ENCODE measurements at places on chromosomes 16 and 17.
A peak's percentile ranks its signal among the peaks of the same experiment; 100 is the strongest.

DNA sequence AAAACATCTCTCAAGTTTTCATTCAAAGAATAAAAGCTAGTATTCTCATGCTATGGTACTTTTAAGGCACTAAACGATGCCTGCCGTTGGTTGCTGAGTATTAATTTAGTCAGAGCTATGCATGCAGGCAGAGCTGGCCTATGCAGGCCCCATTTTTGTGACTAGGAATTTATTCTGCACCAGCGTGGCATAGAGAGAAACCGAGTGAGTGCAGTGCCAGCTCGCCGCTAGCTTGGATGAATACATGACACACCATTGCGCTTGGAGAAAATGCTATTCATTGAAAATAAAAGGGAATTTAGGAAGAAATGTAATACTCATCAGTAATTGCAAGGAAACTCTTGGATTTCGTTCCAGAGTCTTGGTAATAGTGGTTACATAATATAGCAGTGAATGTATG lies 231.6 kb upstream of the RBFOX1 start:
- no peak for DNase-seq

DNA sequence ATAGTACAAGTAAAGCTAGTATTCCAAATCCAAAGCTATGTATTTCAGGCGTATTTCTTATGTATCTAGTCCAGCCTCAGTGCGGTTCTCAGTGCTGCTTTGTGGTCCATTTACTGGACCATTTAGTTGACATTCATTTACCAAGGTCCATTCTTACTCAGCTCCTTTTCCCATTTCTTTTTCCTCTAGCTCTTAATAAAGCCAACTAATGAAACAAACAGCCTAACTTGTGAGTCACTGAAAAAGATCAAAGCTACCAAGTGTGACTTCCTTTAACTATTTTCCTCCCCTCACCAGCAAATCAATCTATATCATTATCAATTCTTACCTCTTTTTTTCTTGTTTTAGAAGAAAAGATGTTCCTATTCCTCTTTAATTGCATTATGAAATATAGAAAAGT lies 64.0 kb downstream of the CYB561 start:
- DNase-seq, result no peak

DNA sequence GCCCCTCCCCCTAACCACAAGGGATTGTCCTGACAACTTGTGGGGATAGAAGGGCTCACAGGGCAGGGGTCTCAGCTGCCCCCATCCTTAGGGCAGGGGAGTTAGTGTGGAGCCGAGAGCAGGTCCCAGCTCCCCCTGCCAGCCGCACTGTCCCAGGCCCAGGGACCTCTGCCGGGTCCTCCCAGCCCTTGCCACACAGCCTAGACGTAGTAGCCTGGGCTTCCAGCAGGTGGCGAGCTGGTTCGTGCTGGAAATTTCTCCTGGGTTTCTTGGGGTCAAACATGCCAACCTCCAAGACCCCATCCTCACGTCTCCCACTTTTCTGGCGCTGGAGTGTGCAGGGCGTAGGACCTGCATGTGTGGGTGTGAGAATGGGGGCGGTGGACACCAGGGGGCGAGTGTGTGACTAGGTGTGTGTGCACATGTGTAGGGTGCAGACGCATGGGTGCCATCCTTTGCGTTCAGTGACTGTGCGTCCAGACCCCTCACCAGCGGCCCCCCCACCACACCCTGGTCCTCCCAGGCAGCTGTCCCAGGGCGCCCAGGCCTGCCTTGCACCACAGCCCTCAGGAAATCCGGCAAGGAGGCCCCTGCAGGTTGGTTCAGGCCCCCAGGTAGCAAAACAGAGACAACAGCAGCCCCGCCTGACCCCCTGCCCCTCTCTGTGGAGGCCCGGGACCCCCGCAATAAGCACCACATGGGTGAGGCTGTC lies 29.5 kb downstream of the SBK1 start:
- peak; percentile 21 for DNase-seq

GRCh38 chr16:20380782-20381181 lies 23.8 kb downstream of the PDILT start:
- no peak for DNase-seq

DNA sequence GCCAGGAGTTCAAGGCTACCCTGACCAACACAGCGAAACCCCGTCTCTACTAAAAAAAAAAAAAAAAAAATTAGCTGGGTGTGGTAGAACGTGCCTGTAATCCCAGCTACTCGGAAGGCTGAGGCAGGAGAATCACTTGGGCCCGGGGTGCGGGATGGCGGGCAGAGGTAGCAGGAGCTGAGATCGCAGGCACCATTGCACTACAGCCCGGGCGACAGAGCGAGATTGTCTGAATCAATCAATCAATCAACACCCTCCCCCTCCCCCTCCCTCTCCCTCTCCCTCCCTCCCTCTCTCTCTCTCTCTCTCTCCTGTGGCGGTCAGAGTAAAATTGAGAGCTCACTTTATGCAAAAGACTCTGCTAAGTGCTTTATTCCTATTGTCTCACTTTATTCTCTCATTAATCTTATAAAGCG lies 1.2 kb downstream of the HSDL1 start:
- DNase-seq, result no peak

- no peak for DNase-seq
These were observed 9.1 kb downstream of the USP31 start for GRCh38 chr16:23140107-23140506.

DNA sequence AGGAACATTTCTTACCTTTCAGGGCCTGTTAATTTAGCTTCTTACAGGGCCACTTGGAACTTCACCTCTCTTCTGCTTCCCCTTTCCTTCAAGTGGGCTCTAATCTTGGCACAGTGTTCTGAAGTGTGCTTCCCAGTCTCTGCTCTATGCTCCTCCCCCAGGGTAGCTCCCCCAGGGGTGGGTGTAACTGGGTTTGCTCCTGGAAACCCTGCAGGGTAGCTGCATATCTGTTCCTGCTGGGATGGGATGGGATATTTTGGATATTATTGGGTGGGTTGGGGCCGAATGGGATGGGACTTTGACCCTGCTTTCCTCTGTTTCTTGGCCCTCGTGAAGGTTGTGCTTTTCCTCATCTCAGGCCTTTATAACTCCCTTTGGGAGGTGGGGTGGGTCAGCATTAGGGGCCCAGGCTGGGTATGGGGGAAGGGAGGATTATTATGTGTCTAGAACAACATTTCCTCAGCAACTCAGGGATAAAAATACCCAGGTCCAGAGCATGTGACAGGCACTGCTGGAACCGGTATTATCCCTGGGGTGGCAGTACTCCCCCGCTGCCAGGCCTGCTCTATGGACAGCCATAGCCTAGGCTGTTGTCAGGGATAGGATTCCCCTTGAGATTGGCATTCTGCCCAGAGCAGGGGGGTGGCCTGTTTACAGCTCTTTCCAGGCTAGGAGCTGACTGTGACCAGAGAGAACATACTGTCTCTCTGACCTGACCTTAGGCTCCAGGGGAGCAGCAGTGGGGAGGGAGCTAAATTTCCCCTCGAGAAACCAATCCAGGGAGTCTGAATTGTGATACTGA lies 5.0 kb downstream of the NFE2L1 start:
- no peak for DNase-seq

GRCh38 chr16:63945806-63946205 lies 1176.1 kb downstream of the CDH11 start:
- DNase-seq, result no peak

DNA sequence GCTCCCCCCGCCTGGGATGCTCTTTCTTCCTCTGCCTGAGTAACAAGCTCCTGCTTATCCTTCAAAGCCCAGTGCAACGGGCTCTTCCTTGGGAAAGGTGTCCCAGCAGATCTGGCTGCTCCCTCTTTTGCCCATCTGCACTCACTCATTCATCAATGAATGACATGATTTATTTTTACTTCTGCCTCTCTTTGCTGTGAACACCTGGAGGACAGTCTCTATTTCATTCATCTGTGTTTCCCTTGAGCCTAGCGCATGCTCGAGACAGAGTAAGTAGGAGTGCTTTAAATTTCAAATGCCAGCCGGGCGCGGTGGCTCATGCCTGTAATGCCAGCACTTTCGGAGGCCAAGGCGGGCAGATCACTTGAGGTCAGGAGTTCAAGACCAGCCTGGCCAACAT lies 22.0 kb upstream of the GINS2 start:
- DNase-seq, result no peak

DNA sequence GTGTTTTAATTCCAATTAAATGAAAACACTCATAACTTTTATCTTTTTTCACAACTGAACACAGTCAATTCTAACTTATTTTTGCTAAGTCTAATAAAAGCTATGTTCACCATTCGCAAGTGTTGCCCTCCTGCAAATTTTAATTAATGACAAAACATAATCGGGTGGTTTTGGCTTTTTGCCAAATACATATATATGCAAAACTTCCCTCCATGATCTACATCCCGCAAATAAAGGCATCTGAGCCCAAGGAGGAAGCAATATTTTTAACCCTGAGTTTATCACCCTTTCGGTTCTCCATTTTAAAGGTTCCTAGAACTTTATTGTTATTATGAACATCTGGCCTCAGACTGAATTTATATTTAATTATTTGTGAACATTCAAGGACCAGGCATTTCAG lies 507.9 kb downstream of the CDH13 start:
- DNase-seq, result no peak

DNA sequence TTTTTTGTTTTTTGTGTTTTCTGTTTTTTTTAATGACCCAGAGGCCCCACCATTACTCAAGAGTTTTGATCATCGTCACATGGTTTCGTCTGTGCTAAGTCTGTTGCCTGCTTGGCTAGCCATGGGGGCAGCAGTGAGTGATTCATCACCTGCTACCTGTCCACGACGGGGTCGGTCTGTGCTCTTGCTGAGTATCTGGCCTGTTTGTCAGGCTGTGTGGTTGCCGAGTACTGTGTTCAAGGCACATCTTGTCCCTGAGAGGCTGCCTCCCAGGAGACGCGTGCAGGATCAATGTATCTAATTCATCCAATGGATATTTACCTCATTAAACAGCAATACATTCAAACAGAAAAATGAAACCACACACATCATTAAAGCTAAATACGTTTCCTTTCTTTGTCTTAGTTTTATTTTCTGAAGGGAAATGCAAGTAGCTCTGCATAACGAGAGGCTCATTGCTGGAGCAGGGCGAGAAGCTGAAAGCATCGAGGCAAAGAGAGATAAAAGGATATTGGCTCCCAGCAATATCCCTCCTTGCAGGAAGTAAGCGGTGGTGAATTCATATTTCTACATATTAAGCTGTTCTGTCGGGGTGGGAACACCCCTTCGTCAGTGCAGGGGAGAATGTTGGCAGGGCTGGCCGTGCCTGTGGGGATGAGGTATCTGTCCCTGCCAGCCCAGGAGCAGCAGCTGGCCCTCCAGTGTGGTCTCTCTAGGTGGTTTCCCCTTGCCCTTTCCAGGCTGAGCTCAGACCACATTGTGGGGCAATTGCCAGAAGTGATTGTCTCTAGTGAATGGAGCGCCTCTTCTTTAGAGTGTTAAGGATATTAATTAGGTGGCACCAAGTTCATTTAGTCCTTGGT lies 166.2 kb upstream of the ASIC2 start:
- no peak for DNase-seq

GRCh38 chr17:41666237-41666641 lies 22.4 kb upstream of the EIF1 start:
- peak; percentile 52 for DNase-seq

GRCh38 chr16:31260136-31260931 lies 559 bp downstream of the ITGAM start:
- DNase-seq, result no peak

DNA sequence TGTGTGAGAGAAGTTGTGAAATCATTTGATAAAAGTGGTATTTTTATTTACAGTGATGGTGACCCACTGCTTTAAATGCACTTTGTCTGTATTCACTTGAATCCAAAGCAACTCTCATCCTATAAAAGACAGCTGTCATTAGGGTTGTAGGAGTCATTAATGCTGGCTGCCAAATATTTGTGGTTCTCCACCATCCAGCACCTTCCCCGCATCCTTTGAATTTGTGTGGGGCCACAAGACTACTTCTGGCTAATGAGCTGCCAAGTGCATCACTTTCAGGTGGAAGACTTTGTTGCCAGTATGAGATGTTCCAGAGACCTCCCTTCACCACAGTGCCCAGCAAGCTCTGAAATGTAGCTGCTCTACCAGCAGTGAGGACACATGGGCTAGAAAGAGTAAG lies 43.4 kb downstream of the CMTM3 start:
- DNase-seq, result no peak

- DNase-seq, result no peak
These were observed 16.0 kb downstream of the ITGAX start for GRCh38 chr16:31371008-31371407.

DNA sequence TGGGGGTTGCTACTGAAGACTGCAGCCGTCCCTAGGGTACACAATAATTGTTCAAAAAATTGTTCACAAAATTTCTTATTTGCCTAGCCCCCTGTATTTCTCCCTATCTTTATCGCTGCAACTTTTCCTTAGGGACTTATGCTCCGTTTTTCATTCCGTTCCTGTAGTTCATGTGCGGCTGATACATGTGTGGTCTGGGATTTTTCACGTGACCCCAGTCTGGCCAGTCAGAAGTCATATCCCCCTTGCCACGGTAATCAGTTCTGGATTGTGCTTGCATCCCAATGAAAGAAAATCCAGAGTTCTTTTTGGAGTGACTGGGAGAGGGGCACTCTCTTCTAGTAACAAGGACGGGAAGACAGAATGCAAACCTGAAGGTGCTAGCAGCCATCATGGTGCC lies 610.7 kb upstream of the C16orf82 start:
- DNase-seq, result no peak

DNA sequence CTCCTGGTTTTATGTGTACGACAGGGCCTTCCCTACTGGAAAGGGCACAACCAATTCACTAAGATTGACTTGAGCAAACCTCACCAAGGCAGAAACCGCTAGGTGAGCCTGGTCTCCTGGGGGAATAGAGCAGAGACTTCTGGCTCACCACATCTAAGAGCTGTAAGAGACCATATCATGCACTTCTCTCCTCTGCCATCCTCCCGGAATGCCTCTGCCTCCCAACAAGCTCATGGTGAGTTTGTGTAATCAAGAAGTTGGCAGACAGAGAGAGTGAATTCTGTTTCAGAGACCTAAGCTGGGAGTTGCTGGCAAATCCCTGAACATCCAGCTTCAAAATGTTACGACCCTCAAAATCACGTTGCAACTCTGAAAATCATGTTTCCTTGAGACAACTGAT lies 154.8 kb downstream of the SLC39A11 start:
- no peak for DNase-seq

DNA sequence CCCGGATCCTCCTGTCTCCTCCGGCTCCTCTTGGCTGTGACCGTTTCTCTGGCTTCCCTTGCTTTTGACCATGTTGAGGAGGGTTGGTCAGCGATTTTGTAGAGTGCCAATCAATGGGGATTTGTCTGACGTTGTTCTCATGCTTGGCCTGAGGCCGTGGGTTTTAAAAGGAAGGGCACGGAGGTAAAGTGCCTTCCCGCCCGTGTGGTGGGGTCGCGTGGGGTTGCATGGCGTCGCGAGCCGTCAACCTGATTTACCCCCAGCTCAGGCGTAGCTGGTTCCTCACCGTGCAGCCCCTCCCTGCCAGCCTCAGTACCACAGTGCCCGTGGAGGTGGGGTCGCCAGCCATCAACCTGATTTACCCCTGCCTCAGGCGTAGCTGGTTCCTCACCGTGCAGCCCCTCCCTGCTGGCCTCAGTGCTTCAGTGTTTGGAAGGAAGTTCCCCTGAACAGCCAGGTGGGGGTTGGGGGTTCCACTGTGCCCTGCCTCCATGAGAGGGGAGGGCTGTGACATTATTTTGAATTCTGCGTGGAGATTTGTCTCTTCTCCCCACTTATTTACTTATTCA lies 5.0 kb downstream of the TPSAB1 start:
- no peak for DNase-seq

Data from CD4-positive, alpha-beta T cell (primary cell).